ENCODE measurements at places on chromosomes 3 and 15. TPM values are rescaled to one million over a fixed set of nuclear protein-coding genes. Genes with fewer than 3 reads are reported as not detected.

DNA sequence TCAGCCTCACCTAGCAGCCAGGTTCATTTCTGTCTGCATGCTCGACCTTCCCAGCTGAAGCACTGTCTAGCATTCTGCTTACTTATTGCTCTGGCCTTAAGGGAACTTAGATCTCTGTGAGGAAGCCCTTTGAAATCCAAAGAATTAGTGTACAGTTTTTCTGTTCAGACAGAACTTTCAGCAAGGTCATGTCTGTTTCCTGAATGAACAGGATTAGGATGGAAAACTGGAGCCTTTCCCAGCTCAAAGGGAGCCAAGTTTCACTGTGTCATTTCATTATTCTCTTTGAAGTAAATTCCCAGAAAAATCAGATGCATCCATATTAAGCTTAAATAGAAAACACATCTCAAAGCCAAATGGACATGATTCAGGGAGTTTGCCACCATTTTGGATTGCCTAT lies 457.3 kb upstream of the KCNMB2 start:
- peak; percentile 75 for DNase-seq

GRCh38 chr3:100069472-100069871 lies 44.8 kb downstream of the FILIP1L start:
- no peak for DNase-seq

DNA sequence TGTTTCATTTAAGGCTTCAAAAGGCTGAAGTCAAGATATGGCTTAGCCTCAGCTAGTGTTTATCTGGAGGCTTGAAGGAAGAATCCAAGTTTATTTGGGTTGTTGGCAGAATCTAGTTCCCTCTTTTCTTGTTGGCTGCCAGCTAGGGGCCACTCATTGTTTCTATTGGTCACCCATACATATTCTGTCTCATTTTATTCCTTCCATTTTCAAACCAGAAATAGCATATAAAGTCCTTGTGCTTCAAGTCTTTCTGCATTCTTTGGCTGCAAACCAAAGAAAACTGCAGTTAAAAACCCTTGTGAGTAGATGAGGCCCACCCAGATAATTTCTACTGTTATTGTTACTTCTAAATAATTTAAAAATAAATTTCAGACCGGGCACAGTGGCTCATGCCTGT lies 301.7 kb downstream of the OXSM start:
- DNase-seq = no peak

DNA sequence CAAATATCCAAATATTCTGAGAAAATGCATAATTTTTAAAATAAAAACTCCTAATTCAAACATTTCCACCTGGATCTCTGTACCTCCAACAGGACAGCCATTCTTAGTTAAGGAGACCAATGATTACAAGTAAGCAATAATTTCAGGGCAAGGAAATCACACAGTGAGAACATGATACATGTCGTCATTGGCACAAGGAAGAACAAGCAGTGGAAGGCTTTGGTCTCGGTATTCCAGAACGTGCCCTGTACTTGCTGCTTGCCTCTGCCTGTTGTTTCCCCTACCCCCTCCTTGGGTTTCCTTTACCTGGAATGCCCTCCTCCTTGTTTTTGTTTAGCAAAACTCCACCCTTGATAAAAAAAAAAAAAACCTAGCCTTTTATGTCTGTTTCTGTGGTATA lies 72.8 kb downstream of the PPM1L start:
- no peak for DNase-seq

Gene SLC9C1
- not detected for total RNA-seq

Gene FAN1
- total RNA-seq = 29.7 TPM

Gene PROK2
- not detected for total RNA-seq

Gene WDR5B
- not detected for total RNA-seq

All from stomach (tissue), 19 donors.